ENCODE measurements at places on chromosomes 16 and 17.

DNA sequence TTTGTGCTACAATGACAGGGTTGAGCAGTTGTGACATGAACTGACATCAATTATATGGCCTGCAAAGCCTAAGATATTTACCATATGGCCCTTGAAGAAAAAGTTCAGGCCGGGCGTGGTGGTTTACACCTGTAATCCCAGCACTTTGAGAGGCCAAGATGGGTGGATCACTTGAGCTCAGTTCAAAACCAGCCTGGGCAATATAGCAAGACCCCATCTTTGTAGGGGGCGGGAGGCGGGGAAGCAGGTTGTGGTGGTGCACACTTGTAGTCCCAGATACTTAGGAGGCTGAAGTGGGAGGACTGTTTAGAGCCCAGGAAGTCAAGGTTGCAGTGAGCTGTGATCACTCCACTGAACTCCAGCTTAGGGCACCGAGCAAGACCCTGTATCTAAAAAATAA lies 48.3 kb downstream of the STH start:
- DNase-seq: no peak

DNA sequence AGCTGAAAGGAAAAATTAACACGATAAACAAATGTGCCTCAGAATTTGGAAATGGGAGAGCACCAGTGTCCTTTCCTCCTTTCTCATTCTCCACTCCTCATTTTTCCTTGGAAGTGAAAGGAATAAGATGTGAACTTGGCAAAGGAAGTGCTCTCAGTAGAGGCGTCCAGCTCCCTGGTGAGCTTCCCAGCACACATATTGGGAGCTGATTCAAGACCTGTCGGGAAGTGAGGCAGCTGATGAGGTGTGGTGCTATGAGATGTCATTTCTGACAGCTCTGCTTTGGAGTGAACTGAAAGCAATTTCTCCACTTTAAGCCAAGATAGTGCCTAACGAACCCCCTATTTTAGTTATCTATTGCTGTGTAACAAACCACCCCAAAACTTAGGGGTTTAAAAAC lies 238.5 kb upstream of the IRX3 start:
- no peak for DNase-seq

GRCh38 chr16:19843371-19843770 lies 41.3 kb downstream of the GPRC5B start:
- DNase-seq: no peak

DNA sequence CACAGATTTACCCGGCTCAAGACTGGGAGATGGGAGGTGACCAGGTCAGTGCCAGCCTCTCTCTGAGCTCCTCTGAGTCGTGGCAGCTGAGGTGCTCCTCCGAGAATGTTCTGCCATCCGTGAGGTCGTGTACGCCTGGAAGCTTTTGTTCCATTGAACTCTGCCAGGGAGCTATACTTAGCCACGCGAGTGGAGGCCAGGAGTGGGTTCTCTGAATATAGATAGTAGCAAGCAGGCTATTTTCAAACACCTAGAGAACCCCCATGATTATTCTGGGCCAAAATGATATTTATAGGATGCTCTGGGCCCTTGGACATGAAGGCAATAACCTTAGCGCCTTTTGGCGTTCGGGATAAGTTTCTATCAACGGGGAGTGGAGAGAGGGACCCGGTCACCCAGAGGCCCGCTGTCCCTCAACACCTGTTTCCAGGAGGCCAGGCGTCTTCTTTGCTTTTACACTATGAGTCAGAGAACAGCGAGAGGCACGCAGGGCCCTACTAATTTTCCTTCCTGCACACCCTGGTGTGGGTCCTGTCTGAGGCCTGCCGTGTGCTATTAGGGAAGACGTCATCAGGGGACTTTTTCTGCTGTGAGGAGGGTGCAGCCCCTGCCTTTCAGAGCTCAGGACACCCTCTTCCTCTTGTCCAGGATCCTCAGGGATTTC lies 11.0 kb upstream of the MVD start:
- DNase-seq: no peak

DNA sequence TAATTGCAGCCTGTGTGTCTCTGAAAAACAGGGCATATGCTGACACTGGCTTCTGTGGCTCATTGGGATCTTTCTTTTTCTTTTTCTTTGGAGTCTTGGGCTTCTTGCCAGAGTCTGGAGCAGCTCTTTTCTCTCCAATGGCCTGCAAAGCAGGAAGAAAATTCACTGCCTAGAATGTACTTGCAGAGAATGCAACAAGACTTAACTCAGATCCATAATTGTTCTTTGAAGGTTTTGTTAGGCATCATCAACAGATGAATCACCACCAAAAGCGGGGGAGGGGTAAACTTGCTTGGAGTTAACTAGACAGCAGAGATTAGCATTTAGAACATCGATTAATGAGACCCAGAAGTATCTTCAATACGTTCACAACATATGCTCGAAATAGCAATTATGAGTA lies 100.9 kb downstream of the TOX3 start:
- no peak for DNase-seq

GRCh38 chr16:58265480-58266052 lies 29.3 kb downstream of the PRSS54 start:
- no peak for DNase-seq

DNA sequence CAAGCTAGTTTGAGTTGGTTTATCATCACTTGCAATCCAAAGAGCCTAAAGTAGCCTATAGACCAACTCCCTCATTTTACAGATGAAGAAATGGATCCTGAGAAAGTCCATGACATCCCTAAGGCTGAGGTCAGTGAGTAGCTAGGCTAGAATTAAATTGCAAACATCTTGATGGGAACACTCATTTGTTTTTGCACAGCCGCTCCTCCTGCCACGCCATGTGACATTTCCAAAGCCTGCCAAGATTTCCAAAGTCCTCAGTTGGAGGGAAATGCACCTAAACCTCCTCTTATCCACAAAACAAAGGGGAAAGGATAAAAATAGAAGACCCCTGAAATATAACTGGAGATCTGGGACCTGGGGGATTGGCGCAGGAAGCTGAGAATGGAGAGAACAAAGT lies 15.0 kb downstream of the TMEM92 start:
- DNase-seq: no peak

DNA sequence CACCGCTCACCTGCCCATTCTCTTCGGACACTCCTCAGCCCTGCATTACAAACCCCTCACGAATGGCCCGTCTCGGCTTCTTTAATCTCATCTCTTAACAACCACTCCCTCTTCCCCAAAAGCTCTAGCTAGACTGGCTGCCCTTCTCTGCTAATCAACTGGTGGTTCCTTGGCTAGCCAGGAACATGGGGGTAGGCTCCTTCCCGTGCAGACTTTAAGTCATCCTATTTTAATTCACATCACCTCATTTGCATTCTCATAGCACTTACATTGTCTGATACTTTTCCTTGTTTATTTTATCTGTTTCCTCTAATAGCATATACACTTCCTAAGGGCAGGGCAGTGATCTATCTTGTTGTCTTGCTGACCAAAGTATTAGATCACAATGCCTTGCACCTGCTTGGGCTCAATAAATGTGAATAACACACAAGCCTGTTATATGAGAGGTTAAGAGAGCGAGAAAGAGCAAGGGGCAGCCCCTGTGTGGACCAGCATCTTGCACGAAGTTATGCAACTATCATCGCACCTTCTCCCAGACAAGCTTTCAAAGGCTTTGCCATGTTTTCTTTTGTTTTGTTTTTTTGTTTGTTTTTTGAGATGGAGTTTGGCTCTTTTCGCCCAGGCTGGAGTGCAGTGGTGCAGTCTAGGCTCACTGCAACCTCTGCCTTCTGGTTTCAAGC lies 9.8 kb downstream of the TP53 start:
- DNase-seq: no peak

DNA sequence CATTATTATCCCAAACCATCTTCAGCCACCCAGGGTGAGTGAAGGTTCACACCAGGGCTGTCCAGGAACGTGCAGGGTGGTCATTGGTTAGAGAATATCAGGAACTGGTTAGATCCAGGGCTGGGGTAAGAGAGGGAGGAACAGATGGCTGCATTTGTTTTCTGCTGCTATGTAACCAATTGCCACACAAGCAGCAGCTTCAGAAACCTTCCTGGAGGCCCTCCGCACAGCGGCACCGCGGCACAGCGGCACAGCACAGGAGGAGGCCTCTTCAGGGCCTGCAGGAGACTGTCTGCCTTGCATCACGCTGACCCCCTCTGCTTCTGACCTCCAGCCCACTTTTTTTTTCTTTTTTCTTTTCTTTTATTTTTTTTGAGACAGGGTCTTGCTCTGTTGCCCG lies 86.1 kb downstream of the KCNJ12 start:
- no peak for DNase-seq

DNA sequence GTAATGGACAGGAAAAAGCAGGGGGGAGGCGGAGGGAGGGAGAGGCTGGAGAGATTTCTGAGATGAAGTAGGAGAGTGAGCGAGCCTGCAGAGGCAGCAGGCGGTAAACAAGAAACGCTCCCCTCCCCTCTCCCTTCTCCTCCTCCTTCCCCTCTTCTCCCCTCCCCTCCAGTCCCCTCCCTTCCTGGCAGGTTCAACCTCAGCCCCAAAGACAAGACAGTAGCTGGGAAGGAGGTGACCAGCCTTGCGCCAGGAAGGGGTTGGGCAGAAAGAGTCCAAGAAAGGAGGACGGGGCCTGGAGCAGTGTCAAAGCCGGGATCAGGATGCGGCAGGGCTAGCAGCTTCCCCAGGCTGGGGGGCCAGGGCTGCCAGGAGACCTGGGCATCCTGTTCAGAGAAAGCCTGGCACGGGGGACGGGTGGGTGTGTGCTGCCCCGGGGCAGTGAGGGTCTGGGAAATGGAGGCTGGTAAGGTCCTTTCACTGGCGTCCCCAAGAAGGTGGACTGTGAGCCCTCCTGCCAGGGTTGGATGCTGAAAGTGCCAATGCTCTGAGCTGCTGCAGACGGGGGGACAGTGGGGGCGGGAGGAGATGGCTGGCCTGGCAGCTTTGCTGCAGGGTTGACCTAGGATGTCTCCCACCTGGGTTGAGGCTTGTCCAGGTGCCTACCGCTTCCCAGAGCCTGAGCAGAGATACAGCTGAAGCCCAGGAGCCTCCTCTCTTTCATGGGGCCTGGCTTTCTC lies 261.6 kb upstream of the TNRC6C start:
- DNase-seq: no peak

GRCh38 chr17:16406742-16407674 lies 8.4 kb upstream of the TRPV2 start:
- DNase-seq: no peak

DNA sequence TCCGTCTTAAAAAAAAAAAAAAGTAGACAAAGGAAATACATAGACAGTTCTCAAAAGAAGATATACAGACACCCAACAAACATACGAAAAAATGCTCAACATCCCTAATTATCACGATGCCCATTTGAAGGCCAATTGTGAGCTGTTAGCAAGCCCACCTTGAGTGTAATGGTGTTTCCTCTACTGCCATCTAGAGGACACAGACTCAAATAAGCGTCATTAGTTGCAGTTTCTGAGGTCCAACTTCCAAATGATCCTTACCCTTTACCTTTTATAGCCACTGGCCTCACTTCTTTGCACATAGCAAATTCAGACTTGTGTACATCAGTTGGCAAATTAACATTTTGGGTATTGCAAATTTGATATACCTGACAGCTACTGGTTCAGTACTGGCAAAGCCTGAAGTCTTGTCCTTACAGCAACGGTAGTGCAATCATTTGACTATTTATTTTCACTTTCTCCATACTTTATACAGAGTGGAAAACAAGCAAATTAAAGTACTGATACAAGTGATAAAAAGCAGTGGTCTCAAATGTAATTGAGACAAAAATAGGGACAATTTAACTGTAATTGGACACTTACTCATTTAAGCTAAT lies 536.3 kb upstream of the EEF2KMT start:
- no peak for DNase-seq

- DNase-seq: no peak
Observed at GRCh38 chr17:50265212-50265611, 9.1 kb upstream of the TMEM92 start.

GRCh38 chr16:85327731-85328675 lies 215.7 kb upstream of the CIBAR2 start:
- no peak for DNase-seq

- DNase-seq: no peak
Observed at GRCh38 chr17:27666831-27667560, 36.0 kb downstream of the LGALS9 start.

GRCh38 chr17:40345161-40345993 lies 19.2 kb downstream of the GJD3 start:
- no peak for DNase-seq

DNA sequence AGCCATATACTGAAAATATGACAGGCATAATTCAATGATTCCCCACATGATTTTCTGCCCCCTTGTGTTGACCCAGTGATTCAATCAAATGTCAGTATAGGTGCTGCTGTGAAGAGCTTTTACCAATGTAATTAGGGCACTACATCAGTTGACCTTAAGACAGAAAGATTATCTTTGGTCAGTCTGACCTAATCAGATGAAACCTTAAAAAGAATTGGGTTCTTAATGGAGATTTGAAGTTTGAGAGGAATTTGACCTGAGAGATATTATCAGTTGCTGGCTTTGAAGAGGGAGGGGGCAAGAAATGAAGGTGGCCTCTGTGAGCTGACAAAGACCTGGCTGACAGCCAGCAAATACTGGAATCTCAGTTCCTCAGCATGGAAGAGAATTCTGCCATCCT lies 358.7 kb upstream of the CA10 start:
- no peak for DNase-seq

DNA sequence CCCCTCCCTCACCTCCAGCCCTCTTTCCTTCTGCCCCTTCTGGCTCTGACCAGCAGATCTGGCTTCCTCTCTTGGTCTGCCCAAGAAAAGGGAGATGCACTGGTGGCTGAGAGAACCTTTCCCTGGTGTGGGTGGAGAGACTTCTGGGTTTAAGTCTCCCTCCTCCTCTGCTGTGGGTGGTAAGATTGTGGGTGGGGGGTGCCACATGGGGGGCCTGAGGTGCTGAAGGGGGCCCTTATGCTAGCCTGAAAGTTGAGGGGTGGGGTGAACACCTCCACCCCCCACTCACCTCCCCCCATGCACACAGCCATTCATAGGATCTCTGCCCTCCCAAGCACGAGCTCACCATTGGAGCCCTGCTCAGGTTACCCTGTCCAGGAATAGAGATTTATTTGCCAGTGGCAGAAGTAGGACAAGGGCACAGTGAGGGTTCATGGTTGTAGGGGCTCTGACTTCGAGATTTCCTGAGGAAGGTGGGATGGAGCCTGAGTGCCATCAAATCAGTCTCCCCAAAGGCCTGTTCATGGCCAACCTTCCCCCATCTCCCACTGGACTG lies 1.7 kb upstream of the STAC2 start:
- DNase-seq: no peak

DNA sequence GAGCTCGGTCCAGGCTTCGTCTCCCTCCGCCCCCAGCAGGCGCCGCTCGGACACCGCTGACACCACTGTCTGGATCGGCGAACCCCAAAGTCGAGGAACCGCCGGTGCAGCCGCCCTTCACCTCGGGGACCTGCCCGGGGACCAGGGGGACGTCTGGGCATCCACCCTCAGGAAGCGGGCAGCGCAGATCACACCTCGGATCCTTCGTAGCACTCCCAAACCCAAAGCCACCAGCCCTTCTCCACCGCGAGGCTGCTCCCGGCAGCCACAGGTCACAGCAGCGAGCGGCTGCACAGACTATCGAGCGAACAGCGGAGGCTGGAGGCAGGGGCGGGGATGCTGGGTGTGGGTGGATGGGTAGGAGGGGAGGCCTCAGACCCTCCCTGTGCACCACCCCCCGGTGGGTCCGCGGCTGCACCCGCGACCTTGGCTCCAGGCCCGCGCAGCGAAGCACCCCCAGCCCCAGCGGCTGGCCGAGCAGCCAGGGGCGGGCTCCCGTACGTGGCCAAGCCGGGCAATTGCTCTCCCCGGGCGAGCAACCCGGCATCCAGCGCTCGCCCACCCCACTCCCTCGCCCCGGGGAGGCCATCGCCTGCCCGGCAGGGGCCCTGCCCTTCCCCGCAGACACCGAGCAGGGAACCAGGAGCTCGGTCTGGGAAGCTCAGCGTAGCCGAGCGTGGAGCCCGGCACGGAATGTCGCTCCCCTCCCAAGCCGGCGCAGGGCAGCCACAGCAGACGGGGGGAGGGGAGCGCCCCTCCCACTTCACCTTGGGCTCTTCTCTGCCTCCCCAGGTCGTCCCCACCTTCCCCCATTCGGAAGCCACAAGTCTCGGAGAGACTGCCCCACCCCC lies 1.0 kb downstream of the SDK2 start:
- no peak for DNase-seq
